ENCODE measurements at places on chromosomes 1 and 21.

- no peak for DNase-seq
Observed at GRCh38 chr1:71054791-71055190, 7.2 kb upstream of the PTGER3 start.

DNA sequence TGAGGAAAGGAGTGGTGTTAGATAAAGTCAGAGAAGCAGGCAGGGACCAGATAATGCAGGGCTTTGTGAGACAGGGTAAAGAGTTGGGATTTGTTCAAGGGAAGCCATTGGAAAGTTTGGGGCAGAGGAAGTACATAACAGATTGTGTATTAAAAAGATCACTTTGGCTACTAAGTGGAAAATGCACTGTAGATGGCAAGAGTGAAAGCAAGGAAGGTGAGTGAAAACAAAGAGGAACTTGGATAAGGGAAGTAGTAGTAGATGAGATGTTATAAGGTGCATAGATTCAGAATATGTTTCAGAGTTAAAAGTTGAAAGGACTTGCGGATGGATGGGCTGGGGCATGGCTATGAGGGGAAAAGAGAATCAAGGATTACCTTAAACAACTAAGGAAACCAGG lies 17.4 kb downstream of the MRPL39 start:
- no peak for DNase-seq

DNA sequence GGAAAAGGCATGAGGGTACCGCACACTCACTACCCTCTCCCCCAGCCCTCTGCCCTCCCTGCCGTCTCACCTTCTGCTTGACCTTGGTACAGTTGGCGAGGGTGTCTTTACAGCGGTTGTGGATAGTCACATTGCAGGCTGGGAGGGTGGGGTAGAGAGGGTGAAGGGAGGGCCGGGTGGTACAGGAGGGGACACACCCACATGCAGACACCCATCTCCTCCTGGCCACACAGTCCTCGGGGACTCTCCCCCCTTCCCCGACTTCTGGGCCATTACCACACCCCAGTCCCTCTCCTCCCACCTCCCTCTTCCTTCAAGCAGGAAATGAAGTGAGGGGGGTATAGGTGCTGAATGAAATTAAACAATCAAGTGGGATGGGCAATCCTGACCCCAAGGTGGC lies 11.6 kb downstream of the ARHGEF2 start:
- DNase-seq: no peak

GRCh38 chr1:241020851-241021697 lies 335.9 kb downstream of the RGS7 start:
- DNase-seq: no peak

Data from thymus (tissue), 14 donors.